ENCODE measurements at places on chromosomes 2 and 18. TPM values are rescaled to one million over a fixed set of nuclear protein-coding genes. Genes with fewer than 3 reads are reported as not detected.

Gene KCNS3
- 12.1 TPM for total RNA-seq

Gene ERICH2
- total RNA-seq = 1.6 TPM

Gene RAD51AP2
- 0.44 TPM for total RNA-seq

Gene FBLN7
- 0.36 TPM for total RNA-seq

Gene SDC1
- total RNA-seq = 3.6 TPM

Gene SOX11
- total RNA-seq = 39.4 TPM

Gene DCC
- 14.7 TPM for total RNA-seq

- no peaks in the 10 kb centered on the region for H3K36me3 ChIP-seq
- no peak overlapping the region for H3K27ac ChIP-seq
- H3K4me3 ChIP-seq = no peak overlapping the region
- H3K27me3 ChIP-seq = peaks cover 2% of the 10 kb centered on the region
Measured at GRCh38 chr18:6610466-6610865, 119.0 kb upstream of the ARHGAP28 start.

DNA sequence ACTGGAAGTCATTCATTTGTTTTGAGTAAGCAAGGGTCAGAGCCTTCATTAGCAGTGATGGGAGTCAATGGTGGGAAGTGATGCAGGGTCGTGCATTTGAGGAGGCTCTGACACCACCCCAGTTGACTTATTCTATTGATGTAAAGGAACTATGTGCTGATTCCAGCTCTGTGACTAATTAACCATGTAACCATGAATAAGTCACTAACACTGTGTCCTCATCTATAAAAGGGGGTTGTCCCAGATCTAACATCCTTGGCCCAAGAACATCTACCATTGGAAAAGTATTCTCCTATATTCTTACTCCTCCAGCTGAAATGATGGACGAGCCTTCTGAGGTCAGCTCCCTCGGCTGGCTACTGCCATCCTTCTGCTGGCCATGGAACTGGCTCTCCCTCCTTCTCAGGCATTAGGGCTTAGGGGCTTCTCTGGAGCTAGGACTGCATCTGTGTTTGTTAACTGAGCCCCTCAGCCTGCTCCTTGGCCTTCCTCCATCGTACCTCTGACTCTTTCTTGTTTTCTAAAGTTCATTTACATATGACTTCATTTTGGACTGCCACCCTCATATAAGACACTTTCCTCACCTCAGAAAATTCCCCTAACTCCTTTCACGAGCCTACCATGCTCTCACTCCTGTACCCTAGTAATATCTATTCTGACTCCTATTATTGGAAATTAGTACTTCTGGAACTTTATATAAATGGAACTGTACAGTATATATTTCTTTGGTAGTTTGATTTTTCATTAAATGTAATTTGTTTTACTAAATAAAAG, 115.5 kb downstream of the KCTD1 start:
- H3K36me3 ChIP-seq = no peaks in the 10 kb centered on the region
- no peak overlapping the region for H3K4me3 ChIP-seq
- no peak for DNase-seq
- no peaks in the 10 kb centered on the region for H3K4me1 ChIP-seq
- peaks cover 1% of the 10 kb centered on the region for H3K27me3 ChIP-seq
- H3K27ac ChIP-seq = no peak overlapping the region

DNA sequence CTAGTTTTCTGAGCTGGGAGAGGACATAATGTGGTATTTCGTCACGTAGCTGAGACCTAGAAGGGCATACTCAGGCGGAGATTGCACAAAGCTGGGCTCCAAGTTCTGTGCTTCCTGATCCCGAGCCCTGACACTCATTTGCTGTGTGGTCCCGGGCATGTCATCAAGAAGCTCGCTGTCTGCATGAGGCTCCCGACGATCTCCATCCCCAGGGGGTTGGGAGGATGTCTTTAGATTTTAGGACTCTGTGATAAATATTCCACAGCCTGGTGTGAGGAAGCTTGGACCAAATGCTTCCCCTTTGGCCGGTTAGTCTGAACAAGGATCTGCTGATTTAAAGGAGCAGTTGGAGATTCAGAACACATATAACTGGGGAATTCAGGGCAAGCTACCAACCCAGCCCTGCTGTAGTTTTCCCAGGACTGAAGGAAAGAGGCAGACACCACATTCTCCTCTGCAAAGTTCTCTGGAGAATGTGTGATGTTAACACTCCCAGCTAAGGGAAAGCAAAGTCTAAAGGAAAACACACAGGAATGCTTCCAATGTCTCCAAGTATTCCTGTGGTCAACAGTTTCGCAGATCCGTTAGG, 2.3 kb downstream of the KCNE4 start:
- no peaks in the 10 kb centered on the region for H3K27me3 ChIP-seq
- DNase-seq = no peak
- peaks cover 3% of the 10 kb centered on the region for H3K4me1 ChIP-seq
- no peak overlapping the region for H3K4me3 ChIP-seq

DNA sequence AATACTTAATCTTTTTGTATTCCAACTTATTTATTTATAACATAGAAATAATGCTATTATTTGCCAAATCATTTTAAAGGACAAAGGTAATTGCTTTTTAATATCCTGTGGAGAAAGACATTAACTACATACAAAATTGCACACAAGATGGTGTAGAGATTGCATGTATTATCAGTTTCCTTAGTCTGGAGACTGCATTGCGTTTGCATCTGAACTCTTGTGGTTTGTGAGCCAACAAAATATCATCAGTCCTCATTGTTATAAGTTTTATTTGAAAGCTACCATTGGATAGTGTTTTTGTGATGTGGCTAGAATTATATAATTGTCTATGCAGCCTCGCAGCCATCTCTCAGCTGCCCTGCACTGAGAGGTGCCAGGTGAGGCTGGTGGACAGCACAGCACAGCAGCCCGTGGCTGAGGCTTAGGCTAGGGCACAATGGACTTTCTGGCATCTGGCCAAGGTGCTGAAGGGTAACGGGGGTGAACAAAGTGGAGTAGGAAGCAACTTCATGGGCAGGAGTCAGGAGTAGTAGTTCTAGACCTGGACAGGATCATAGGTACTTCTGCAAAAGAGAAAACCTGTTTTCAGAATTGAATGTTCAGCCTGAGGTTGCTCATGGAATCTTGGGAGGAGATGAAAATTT, 15.1 kb downstream of the RASGRP3 start:
- H3K36me3 ChIP-seq = peaks cover 48% of the 10 kb centered on the region
- H3K27me3 ChIP-seq = peaks cover 10% of the 10 kb centered on the region
- H3K4me1 ChIP-seq = peaks cover 28% of the 10 kb centered on the region
- peak; percentile 27 for DNase-seq

DNA sequence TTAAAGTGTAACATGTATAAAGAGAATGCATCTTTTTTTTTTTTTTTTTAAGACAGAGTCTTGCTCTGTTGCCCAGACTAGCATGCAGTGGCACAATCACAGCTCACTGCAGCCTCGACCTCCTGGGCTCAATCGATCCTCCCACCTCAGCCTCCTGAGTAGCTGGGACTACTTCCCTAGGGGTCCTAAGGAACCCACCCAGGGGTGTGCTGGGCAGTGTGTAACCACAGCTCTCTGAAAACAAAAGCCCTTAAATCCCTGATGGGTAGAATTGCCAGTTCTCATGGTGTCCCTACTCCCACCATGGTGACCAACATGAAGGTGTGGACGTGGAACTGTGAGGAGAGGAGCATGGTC, 105.6 kb upstream of the ST3GAL5 start:
- no peaks in the 10 kb centered on the region for H3K36me3 ChIP-seq
- H3K4me3 ChIP-seq = no peak overlapping the region
- peaks cover 2% of the 10 kb centered on the region for H3K4me1 ChIP-seq

GRCh38 chr18:58005011-58005410, 39.0 kb upstream of the NEDD4L start:
- H3K36me3 ChIP-seq = no peaks in the 10 kb centered on the region
- no peaks in the 10 kb centered on the region for H3K4me1 ChIP-seq
- H3K4me3 ChIP-seq = no peak overlapping the region
- DNase-seq = no peak
- peaks cover 4% of the 10 kb centered on the region for H3K27me3 ChIP-seq
- H3K27ac ChIP-seq = no peak overlapping the region

- no peak for DNase-seq
- no peak overlapping the region for H3K4me3 ChIP-seq
- no peaks in the 10 kb centered on the region for H3K27me3 ChIP-seq
- H3K4me1 ChIP-seq = no peaks in the 10 kb centered on the region
- no peaks in the 10 kb centered on the region for H3K36me3 ChIP-seq
Measured at GRCh38 chr2:52082646-52083045, 1050.7 kb upstream of the NRXN1 start.

DNA sequence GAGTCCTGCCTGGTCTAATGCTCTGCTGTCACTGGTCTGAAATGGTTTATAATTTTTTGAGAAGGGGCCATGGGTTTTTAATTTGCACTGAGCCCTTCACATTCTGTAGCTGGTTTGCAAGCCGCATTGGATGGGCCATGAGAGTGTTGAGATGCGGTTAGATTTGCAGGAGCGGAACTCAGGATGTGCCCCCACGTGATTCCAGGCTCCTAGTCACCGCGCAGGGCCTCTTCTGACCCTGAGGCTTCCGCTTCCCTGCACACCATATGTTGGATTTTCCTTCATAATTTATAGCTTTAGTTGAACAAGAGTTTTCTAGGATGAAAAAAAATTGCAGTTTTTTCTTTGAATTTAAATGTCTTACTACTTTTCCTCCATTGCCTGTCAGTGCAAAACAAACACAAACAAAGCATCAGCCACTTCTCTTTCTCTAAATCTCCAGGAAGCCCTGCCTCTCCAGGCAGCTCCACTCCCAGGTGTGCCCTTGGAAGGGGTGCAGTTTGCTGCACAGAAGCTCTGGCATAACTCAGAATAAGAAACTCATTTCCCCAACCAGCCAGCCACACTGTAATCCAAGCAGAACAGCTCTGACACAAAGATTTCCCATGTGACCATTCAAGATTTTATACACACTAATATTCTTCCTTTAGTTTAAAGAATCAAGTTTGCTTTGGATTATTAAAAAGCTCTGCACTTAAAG, 18.4 kb upstream of the TPO start:
- H3K27me3 ChIP-seq = peaks cover 2% of the 10 kb centered on the region
- no peak overlapping the region for H3K27ac ChIP-seq
- no peak for DNase-seq

DNA sequence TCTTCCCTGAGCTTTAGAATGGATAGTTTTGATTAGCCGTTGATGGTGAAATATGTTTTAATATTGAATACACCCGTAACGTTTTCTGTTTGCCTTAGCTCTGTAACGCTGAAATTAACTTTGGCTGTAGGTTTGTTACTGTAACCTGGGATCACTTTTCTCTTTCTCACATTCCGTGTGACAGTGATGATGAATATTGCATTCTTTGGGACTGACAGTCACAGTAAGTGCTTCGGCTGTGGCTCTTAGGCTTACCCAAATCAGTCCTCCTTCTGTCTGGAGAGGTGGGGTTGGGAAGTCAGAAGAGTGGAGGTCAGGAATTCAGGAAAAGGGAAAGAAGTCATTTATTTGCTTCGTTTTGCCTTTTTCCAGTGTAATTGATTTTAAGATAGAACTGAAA, 18.0 kb downstream of the RMC1 start:
- H3K27ac ChIP-seq = no peak overlapping the region
- peaks cover 11% of the 10 kb centered on the region for H3K4me1 ChIP-seq
- H3K27me3 ChIP-seq = no peaks in the 10 kb centered on the region

DNA sequence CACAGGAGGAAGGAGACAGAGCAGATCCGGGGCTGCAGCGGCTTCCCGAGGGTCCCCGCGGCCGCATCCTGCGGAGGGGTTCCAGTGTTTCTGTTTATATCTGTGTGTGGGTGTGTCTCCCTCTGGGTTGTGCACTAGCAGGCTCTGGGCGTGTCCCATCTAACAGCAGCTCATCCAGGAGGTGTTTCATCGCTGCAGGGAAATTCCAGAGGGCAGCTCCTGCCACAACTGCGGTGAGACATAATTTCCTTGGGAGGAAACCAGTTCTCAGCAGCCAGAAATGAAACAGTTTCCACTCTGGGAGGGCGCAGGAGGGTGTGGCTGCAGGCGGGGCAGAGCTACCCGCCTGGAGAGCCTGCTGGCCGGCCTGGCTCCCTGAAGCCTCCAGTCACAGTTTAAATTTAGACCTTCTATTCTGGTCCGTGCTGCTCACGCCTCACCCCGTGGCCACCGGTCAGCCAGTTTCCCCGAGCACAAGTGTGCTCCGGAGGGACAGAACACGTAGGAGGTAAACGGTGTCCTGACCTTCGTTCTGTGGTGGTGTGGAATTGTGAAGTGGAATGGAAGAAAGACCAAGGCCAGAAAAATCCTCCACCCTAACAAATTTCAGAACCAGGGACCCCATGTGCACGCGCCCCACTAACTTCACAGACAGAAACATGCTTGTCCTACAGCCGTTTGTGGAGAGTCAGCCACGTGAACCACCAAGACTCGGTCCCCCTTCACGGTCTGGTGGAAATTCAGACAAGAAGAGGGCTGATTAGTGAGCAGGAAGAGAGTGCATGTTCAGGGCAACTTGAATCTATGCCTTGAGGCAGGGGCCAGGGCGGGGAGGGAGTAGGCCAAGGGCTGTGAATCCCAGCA, 50.2 kb downstream of the TEX44 start:
- H3K27ac ChIP-seq = peak overlapping the region; percentile 77
- DNase-seq = peak; percentile 30
- H3K4me1 ChIP-seq = peaks cover 24% of the 10 kb centered on the region
- H3K36me3 ChIP-seq = no peaks in the 10 kb centered on the region

- H3K27ac ChIP-seq = no peak overlapping the region
- peaks cover 2% of the 10 kb centered on the region for H3K4me1 ChIP-seq
- no peak for DNase-seq
- H3K36me3 ChIP-seq = peaks cover 6% of the 10 kb centered on the region
- H3K27me3 ChIP-seq = peaks cover 11% of the 10 kb centered on the region
- H3K4me3 ChIP-seq = no peak overlapping the region
Measured at GRCh38 chr2:239390546-239391285, 10.1 kb downstream of the HDAC4 start.

GRCh38 chr2:218648088-218648786, 11.2 kb downstream of the ZNF142 start:
- peaks cover 3% of the 10 kb centered on the region for H3K27me3 ChIP-seq
- peaks cover 25% of the 10 kb centered on the region for H3K36me3 ChIP-seq
- DNase-seq = peak; percentile 58
- H3K4me1 ChIP-seq = no peaks in the 10 kb centered on the region

GRCh38 chr2:54461261-54461660, 5.1 kb downstream of the SPTBN1 start:
- no peak for DNase-seq
- H3K27ac ChIP-seq = no peak overlapping the region
- peaks cover 18% of the 10 kb centered on the region for H3K27me3 ChIP-seq
- peaks cover 28% of the 10 kb centered on the region for H3K36me3 ChIP-seq
- peaks cover 71% of the 10 kb centered on the region for H3K4me1 ChIP-seq
- peak overlapping the region; percentile 69 for H3K4me3 ChIP-seq

GRCh38 chr18:8107426-8107825, 501.8 kb upstream of the RAB12 start:
- H3K4me1 ChIP-seq = no peaks in the 10 kb centered on the region
- no peak overlapping the region for H3K4me3 ChIP-seq
- peaks cover 16% of the 10 kb centered on the region for H3K36me3 ChIP-seq
- H3K27me3 ChIP-seq = peaks cover 12% of the 10 kb centered on the region
- DNase-seq = no peak
- H3K27ac ChIP-seq = no peak overlapping the region

- peaks cover 5% of the 10 kb centered on the region for H3K27me3 ChIP-seq
- H3K4me3 ChIP-seq = no peak overlapping the region
- no peaks in the 10 kb centered on the region for H3K36me3 ChIP-seq
- peaks cover 7% of the 10 kb centered on the region for H3K4me1 ChIP-seq
Measured at GRCh38 chr18:51617167-51617566, 419.7 kb upstream of the MEX3C start.

Data from endothelial cell (in vitro differentiated cells).